T-helper 9 cell (primary cell): ENCODE measurements at places on chromosomes 7 and 10.

DNA sequence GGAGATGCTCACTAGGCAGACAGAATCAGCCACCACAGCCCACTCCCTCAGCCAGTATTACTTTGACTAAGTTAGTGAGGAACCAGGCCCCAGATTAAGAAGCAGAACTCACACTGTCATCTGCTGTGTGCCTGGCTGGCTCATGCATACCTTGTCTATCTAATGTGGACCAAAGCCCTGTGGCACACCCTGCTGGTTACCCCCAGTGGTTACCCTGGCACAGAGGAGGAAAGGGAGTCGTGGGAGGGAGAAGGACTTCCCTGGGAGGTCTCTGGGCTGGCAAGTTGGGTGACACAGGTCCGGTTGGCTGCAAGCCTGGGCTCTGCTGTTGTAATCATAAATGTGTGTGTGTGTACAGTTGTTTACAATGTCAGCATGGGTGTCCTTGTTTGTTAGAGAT lies 7.5 kb upstream of the SH2D4B start:
- DNase-seq = no peak

GRCh38 chr10:4931587-4931986 lies 31.6 kb upstream of the AKR1C1 start:
- no peak for DNase-seq

DNA sequence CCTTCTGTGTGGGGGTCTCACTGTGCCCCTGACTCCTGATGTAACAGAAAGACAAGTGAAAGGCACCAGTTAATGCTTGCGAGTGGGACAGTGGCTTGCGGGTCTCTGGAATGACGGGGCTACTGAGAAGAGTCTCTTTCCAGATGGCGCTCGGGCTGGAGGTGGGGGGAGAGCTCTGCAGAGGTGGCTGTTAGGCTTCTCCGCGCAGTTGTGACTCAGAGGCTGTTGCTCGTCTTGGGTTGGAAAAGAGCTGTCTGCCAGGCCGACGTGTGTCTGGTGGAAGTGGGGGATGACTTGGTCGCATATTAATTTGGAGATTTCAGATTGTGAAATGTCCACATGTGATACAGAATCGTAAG lies 27.9 kb upstream of the SH2B2 start:
- no peak for DNase-seq

GRCh38 chr10:88964360-88964759 lies 11.8 kb upstream of the ACTA2 start:
- DNase-seq = no peak

DNA sequence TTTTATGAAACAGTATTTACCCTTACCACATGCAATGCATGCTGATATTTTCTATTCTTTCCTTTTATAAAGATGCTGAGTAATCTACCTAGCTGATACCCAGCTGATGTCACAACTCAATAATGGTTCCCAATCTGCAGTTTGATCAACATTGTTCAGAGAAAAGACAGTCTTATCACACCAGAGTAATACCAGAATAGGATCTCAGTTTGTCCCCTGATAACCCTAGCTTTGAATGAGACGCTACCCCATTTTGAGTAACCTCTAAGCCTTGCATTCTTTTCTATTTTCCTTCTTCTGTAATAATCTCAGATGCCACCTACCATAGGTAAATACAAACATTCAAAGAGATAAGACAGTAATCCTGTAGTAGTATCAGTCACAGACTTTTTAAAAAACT lies 99.6 kb upstream of the RELN start:
- no peak for DNase-seq

GRCh38 chr7:123749537-123749857 lies 694 bp upstream of the WASL start:
- no peak for DNase-seq

DNA sequence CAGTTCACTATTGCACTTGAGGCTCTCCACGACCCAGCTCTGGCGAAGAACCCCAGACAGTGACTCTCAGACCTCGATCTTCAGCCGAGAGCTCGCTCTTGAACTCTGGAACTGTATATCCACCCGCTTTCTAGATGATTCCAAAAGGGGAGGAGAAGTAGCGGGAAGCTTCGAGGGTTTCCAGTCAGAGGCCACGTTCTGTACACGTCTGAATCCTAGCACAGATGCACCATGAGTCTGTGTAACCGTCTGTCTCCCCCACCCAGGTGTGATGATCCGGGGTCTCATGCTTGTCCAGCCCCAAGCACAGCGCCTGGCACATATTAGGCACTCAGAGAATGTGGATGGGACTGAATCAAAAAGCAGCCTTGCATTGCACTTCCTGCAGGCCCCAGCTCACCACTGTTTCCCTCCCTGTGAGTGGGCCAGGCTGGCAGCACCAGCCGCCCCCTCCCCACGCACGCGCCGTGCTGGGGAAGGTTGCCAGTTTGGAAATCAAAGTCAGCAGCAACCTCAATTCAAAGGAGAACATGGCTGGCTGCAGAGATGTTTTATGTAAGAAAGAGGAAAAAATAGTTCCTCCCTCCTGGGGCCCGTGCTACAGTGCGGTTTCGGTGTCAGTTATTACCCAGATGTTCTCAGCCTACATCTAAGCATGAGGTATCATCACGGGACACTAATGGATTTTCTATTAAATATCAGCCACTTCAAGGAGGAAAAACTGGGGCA lies 5.7 kb downstream of the GRID2IP start:
- DNase-seq = no peak

DNA sequence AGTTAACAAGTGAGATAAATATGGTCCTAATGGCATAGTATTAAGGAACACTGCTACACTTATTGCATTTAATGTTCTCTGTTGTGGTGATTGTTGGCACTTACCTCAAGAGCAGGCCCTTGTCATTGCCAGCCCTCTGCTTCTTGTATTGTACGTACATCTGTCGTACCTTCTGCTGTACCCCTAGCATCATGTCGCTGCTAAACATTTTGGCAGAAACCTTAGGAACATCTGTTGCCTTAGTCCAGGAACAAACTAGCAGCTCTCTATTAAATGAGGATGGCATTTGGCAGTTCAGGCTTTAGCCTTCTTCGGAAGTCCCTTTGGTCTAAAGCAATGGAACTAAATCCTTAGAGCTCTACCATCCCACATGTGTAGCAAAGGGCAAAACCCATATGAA lies 47.6 kb downstream of the PRKG1 start:
- DNase-seq = no peak

DNA sequence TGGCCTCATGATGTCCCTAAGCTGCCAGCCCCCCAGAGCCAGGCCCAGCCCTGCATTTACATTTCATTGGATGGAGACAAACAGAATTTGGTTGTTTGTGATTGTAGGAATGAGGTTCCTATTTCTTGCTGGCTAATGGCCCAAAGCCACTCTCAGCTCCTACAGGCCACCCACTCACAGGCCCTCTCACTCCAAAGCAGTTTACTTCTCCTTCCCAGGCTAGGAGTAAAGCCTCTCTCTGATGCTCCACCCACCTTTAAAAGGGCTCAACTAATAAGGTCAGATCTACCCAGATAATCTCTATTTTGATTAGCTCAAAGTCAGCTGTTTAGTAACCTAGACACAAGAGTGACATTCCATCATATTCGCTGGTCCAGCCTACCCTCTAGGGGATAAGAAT lies 11.2 kb upstream of the CUZD1 start:
- DNase-seq = no peak

- no peak for DNase-seq
These were observed 288.7 kb downstream of the LRMDA start for GRCh38 chr10:75720157-75720556.

DNA sequence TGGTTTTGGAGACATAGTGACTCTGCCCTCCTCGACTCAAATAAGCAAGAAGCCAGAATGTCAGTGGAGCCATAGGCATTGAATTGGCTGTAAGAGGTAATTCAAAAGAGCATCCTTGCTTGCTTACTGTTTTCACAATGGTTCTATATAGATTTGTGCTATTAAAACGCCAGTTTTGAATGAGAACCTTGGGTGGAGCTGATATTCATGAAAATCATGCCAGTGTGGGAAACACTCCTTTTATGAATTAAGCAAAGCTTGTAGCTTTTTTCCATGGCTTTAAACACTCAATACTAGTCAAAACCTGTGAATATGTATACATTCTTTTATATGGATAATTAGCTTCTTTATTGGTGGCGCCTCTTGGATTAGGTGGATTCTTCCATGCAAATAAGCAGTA lies 252.5 kb downstream of the SLC25A13 start:
- DNase-seq = no peak

GRCh38 chr7:55349121-55349520 lies 16.0 kb upstream of the LANCL2 start:
- DNase-seq = no peak

DNA sequence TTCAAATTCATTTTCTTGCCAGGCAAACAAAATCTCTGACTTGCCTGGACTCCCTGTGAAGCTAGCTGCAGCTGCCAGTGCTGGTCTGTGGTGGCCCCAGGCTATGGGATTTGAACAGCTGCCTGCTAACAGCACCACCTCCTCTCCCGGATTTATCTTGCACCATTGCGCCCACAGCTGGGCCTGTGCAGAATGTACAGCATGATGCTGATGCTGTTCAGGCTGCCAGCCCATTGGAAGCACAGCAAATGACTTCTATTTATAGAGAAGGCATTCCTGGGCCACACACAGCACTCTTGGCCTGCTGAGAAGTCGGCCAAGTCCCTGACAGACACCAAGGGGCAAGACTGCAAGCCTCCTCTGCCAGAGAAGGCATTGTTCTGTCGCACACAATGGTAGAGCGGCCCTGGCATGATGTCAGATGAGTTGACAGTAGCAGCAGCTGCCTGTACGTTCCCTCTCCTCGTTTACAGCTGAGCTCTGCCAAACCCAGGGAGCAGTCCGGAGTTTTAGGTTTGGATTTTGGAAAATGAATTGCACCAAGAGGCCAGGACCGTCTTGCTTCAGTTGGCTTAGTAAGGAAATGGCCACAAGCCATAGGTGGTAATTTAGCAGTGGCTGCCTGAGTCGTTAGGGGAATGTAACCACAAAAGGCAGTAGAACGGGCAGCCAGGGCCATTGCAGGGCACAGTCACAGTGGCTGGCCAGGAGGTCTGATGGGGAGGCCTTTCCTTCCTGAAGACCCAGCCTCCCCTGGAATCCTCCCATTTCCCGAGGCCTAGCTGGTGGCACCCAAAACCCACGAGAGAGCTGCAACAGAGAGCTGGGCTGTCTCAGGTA lies 38.5 kb downstream of the MTURN start:
- no peak for DNase-seq
